Amniotic epithelial cell (primary cell): ENCODE measurements at places on chromosomes 4 and X.

DNA sequence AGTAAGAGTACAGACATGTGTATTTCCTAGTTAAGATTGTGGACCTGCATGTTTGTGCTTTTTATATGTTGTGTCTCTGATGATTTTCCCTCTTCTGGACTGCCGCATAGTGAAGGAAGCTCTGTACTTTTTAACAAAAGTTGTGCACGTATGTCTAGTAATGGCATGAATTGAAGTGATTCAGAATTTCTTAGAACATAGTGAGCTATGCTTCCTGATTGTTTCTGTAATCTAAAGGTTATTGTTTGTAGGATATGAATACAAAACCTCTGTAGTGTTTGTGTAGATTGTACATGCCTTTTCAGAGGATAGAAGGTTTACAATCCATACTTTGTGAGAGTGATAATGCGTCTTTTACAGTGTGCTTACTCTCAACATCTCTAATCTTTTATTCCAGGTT is 37.0 kb upstream of the NUDT6 start:
- DNase-seq = no peak

GRCh38 chrX:10781847-10782530 is 161.6 kb upstream of the MID1 start:
- DNase-seq = no peak

GRCh38 chrX:46444011-46444410 is 101.2 kb downstream of the ZNF674 start:
- peak; percentile 91 for DNase-seq

DNA sequence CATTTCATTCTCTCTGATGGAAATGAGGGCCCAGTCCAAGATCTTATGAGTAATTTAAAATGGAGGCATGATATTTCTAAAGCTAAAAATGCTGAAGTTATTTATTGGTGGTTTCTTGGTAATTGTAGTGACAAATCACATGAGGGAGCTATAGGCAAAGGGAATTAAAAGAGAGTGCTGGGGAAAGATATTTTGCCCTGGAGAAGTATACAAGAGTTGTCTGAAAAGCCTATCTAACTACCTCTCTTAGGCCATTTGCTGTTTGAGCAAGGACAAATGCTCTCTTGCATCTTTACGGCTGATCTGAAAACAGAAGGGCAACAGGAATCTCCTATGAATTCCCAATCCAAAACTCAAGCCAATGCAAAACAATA is 89.4 kb downstream of the FMR1NB start:
- DNase-seq = no peak

DNA sequence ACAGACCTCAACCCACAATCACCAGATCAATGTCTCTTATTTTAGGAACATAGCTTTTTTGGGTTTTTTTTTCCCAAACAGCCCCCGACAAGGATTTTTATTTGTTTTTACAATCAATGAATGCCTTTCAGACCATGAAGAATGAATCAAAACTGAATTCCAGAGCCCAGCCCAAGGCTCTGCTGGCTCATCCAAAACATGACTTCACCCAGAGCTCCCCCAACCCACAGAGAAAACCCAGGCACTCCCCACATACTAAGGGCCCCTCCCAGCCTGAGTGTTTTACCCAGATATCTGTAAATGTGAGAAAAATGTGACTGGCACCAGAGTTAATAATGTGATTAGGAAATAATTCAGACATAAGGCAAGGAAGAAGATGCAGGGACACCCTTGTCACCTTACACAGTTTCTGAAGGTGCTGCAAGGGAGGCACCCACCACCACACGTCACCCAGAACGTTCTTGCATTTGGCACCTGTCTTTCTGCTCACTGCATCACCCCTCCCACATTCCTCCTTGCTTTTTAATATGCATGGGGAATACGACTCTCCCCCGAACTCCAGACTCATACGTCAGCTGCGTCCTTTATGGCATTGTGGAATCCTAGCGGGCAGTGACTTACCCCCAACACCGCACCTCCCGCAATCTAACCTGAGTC is 47.8 kb upstream of the C4orf50 start:
- DNase-seq = no peak

DNA sequence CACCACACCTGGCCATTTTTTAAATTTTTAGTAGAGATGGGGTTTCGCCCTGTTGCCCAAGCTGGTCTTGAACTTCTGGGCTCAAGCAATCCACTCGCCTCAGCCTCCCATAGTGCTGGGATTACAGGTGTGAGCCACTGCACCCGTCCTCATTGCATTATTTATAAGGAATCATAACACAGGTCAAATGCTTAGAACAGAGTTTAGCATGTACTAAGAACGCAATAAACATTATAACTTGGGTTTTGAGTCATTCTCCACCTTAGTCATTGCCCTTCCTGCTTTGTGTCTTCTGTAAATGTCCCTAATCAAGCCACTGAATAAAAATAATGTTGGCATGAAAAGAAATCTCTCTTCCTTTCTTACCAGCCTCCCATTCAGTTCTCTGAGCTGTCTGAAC is 38.5 kb upstream of the SHROOM4 start:
- no peak for DNase-seq

DNA sequence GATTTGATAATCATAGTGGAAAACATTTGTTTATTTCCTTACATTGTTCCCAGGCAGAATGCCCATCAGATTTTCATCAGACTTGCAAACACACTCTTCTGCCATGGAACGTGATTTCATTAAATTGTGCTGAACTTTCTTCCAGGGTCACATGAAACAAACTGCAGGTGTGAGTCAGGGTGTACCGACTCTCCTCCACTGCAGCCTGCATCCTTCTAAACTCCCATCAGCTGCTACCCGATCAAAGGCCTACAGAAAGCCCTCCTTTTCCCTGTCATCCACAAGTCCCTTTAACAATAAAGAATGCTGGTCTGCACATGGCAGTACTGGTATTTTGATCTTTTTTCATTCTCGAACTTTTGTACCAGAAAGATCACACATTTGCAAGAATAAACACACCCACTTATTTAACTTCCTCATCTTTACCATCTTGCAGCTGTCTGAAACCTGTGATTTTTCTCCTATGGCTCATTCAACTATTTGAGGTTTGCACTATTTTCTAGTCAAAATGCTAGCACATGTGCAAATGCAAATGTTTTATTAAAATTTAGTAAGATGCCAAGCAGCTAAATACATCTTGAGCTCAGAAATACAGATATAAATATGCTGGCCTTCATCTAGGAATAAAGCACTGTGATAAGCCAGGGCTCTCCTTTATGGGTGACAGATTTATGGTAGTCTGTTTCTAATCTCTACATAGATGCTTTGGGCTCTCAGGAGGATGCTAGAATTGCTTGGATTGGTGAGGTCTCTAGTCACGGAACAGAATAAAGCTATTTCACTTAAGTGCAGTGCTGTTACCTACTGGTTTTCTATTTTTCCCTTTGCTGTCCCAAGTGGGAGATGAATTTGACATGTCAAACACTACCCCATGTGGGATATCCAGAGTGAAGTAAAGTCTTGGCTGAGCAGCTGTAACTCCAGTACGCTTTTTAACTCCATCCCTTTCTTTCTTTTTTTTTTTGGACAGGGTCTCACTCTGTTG is 25.8 kb upstream of the ARHGAP24 start:
- DNase-seq = peak; percentile 19

GRCh38 chrX:41164449-41164848 is 79.2 kb downstream of the USP9X start:
- DNase-seq = no peak

GRCh38 chr4:44098973-44099372 is 349.6 kb downstream of the KCTD8 start:
- DNase-seq = no peak

DNA sequence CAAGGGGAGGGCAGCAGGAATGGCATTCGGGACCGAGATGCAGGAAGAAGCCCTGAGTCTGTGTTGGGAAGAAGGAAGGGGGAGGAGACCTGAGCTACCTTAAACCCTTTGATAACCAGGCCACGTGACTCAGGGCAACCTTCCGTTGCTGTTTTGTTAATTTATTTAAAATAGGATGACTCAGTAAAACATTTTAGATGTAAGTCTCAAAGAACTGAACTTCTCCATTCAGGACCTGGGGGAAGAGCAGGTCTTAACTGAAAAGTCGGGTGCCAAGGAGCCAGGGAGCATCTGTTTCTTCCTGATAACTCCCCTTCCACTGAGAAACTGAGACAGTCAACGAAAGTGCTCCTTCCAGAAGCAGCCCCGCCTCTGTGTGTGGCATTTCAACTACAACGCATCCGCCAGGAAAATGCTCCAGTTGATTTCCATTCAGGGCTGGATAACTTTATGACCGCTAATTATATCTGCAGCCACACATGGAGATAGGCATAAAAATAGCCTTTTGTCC is 88.0 kb downstream of the IRF2 start:
- no peak for DNase-seq

GRCh38 chrX:135395064-135395463 is 26.7 kb upstream of the SMIM10L2A start:
- DNase-seq = no peak
